ENCODE measurements at places on chromosomes 3 and 15.

GRCh38 chr15:42064271-42064670 is 30.1 kb downstream of the PLA2G4D start:
- no peak for DNase-seq

DNA sequence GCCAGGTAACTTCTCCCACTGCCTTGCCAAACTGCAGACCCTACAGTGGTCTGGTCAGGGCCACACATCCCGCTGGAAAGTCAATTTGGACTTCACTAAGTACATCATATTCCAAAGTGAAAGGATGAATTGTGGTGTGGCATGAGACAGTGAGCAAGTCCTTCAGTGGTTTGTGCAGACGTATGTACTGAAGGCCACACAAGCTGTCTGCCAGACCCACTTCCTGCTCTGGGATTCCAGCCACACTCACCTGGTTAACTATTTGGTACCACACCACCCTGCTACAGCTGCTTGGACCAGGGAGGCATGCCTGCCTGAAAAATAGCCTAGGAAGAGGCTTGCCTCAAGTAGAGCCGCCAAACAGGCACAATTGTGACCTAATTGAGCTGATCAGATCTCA is 94.1 kb upstream of the STRIT1 start:
- no peak for DNase-seq

GRCh38 chr15:64348455-64348854 is 7.5 kb downstream of the CSNK1G1 start:
- DNase-seq = no peak

- no peak for DNase-seq
These were observed 6.0 kb upstream of the VILL start for GRCh38 chr3:37984596-37984995.

DNA sequence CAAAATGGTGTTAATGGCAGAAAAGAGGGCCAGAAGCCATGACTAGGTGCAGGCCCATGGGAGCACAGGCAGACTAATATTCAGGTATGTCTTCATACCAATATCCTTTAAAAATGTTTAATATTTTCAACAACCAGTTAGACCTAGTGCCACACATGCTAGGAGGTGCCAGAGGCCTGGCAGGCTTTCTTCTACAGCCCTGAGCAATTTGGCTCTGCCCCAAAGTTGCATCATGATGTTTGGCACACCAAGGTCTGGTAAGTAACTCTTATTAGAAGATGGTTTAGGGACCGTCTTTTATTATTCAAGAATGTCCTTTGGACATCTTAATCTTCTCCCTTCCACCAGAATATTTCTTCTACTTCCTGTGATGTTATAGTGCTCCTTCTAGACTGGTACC is 34.8 kb downstream of the MITF start:
- no peak for DNase-seq

Measured in stimulated activated CD8-positive, alpha-beta memory T cell treated with anti-CD3 and anti-CD28 coated beads, Interleukin-15, amount 100 ng/mL, for 48 hours (primary cell).